NCI-H2227 treated with DMSO at 0.1 percent for 48 hours (cell line): ENCODE measurements at places on chromosomes 13 and 19.

GRCh38 chr19:31146015-31146414 lies 203.2 kb downstream of the TSHZ3 start:
- DNase-seq = no peak

GRCh38 chr13:77511552-77511951 lies 24.0 kb upstream of the SCEL start:
- peak; percentile 4 for DNase-seq

DNA sequence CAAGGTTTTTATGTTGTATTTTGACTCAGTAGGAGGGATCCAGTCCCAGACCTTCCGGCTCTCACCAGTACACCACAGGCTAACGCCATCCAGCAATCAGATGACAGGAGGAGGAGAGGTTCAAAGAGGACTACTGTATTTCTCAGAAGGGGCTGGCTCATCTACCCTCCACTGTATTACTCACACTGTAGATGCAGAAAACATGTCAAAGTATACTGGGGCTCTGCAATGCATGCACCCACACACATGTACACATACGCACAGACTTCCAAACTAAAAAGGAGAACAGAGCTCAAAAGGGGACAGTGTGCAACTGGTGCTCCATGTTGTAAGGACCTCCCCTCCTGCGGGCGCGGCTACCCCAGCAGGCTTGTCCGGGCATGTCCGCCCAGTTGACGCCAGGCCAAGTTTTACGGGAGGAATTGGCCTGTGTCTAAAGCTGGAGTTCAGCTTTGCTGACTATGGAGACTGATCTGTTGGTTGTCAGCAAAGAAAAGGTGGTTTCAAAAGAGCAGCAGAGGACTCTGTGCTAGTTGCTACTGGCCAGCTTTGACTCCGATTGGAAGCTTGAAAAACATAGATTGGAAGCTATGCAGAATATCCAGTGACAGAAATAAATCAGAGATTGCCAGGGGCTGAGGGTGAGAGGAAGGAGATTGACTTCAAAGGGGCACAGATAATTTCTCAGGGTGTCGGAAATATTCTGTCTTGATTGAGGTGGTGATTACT lies 314.2 kb downstream of the DLEU7 start:
- peak; percentile 85 for DNase-seq

DNA sequence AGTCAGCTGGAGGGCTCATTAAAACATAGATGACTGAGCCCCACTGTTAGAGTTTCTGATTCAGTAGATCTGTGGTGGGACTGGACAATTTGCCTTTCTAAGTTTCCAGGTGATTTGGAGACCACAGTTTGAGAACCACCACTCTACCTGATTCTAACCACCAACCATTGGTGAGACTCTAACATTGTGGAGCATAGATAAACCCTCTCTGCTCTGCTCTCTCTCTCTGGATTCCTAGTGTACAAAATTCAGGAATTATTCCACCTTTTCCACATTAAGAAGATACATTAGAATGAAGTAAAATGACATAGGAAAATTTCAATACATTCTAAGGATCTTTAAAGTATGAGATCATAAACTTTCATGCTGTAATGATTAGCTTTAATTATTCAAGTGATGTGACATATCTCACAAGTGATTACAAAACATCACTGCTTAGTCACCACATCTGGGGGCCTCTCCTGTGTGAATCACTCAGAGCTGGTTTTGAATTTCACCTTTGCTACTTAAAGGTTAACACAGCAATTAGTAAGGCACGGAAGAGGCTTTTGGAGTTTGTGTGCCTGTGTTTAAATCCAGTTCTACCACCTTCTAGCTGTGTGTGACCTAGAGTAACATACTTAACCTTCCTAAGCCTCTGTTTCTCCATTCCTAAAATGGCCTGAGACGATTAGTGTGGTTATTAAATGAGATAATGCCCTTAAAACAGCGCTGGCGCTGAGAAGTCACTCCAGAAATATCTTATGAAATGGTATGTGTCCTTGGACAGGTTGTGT lies 78.5 kb upstream of the NBEA start:
- DNase-seq = no peak

DNA sequence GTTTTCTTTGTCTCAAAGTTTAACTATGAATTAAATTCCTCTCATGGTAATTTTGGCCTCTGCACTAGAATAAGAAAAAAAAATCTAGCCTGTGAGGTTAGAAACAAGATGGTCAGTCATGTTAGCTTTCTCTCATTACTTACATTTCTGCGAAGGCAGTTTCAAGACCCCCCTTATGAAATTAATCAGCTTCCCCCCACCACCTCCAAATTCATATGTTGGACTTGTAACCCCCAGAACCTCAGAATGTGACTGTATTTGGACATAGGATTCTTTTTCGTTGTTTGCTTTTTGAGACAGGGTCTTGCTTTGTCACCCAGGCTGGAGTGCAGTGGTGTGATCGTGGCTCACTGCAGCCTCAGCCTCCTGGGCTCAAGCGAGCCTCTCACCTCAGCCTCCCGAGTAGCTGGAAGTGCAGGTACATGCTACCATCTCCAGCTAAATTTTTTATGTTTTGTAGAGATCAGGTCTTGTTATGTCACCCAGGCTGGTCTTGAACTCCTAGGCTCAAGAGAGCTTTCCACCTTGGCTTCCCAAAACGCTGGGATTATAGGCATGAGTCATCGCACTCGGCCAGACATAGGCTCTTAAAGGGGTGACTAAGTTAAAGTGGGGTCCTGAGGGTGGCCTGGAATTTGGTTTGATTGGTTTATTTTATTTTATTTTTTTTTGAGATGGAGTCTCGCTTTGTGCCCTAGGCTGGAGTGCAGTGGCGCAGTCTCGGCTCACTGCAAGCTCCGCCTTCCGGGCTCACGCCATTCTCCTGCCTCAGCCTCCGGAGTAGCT lies 1.4 kb downstream of the PLA2G4C start:
- DNase-seq = no peak

GRCh38 chr13:43573361-43573740 lies 213.4 kb downstream of the ENOX1 start:
- no peak for DNase-seq

DNA sequence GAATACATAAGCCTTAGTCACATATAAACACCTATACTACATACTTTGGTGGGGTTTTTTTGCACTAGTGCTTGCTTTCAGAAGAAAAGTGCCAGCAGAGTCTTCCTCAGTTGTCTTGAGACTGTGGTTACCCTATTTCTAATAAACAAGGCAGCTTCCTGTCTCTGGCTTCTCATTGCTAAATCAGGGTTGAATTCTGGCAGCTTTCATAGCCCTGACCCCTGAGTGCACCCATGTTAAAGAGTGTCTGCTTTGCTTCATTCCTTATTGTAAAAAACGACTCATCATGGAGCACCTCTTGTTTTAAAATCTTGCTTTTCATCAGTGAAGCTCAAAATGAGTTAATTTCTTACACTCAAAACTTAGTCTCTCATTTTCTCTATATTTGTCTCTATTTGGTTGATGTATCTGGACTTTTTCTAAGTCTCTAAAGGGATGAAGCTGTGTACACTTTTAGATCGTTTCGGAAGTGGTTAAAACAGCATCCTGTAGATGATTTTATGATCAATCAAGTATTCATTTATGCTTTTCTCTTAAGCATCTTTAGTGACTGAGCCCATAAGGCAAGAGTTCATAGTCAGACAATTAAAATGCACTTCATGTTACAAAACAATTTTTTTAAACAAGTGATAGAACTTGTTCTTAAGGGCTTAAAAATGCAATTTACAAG lies 72.1 kb downstream of the KLF12 start:
- DNase-seq = no peak

- peak; percentile 21 for DNase-seq
Observed at GRCh38 chr13:96052656-96053002, 572 bp downstream of the UGGT2 start.
